ENCODE measurements at places on chromosomes 13 and 19.

- peak; percentile 81 for DNase-seq
These were observed 18.5 kb downstream of the LYPD3 start for GRCh38 chr19:43446746-43447489.

GRCh38 chr13:42327725-42328124 is 55.8 kb downstream of the AKAP11 start:
- DNase-seq: no peak

- no peak for DNase-seq
These were observed 26.4 kb upstream of the F7 start for GRCh38 chr13:113078902-113079780.

DNA sequence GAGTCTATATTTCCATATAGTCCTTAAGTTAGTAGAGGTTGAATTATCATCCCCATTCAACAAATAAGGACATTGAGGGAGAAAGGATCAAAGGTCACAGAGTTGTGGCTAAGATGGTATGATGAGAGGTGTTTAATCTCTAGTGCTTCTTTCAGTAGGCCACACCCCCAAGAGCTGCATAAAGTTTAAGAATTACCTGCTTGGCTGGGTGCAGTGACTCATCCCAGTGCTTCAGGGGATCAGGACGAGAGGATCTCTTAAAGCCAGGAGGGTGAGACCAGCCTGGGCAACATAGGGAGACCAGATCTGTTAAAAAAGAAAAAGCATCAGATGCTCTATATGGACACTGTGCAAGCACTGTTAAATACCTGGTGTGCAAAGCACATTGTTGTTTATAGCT is 560.0 kb upstream of the KLHL1 start:
- no peak for DNase-seq

DNA sequence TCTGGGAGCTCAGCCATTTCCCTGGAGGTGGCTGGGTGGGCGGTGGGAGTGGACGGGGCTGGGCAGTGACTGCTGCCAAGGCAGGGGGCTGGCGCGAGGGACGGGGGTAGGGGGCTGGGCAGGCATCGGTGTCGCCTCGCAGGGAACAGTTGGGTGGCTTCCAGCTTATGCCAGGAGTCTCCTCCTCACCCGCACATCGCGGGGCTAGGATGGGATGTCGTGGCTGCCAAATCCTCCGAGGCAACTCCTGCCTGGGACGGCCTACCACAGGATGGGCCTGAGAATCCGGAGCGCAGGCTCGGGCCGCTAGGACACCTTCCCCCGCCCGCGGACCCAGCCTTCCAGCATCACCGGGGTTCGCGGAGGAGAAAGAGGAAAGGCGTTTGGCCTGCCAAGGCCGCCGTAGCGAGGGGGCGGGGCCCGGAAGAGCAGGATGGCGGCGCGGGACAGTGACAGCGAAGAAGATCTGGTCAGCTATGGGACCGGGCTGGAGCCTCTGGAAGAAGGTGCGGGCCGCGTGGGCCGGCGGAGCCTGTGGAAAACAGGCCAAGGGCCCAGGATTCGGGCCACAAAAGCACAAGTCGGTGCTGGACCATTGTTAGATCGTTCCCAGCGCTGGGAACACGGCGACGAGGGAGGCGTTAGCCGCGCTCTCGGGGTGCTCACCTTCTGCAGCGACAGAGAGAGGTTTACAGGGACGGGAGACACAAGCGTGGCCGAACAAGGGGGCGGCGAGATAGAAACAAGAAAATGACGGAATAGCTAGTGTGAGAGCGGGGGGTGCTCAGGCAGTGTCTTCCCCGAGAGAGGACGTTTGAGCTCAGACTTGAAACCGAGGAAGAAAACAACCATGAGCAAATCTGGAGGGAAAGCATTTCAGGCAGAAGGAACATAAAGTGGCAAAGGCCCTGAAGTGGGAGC is at the start of gene GPATCH1:
GPATCH1 (plus strand) TSS at position 421 of the 921 bp plus-strand sequence; CDS start at position 434, 13 bp downstream.
- peak; percentile 95 for DNase-seq

GRCh38 chr19:46624958-46625661 is at the start of gene PTGIR:
TSS of gene PTGIR (minus strand) at chr19:46625089. CDS start at chr19:46624225, 864 bp downstream.
- DNase-seq: peak; percentile 59

DNA sequence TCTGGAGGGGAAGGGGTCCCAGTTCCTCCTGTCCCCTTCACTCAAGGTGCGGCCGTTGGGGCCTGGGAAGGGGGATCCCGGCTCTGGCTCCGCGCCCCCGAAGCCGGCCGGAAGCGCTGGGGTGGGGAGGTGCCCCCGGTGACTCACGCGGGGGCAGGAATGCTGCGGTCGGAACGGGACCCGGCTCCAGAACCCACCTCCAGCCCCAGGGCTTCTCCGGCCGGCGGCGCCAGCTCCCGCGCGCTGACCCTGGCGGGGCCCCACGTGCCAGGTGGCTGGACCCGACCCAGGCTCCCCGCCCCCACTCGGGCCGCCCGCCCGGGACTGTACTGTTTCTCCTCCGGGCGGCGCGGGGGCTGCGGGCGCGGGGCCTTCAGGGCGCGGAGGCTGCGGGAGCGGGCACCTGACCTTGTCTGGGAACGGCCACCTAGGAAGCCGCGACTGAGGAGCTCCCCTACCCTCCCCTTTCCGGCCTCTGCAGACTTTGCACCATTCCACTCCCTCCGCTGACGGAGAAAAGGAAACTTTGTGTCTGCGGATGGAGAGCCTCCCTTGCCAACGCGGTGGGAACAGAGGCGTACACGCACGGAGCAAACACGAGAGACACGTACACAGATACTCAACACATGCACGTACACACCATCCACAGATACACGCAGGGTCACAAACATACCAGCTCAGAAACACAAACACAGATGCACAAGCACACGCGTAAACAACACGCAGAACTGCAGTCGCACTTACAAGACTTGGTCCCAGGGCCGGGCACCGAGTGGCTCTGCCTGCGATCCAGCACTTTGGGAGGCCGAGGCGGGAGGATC is 7.2 kb downstream of the AXL start:
- peak; percentile 74 for DNase-seq

DNA sequence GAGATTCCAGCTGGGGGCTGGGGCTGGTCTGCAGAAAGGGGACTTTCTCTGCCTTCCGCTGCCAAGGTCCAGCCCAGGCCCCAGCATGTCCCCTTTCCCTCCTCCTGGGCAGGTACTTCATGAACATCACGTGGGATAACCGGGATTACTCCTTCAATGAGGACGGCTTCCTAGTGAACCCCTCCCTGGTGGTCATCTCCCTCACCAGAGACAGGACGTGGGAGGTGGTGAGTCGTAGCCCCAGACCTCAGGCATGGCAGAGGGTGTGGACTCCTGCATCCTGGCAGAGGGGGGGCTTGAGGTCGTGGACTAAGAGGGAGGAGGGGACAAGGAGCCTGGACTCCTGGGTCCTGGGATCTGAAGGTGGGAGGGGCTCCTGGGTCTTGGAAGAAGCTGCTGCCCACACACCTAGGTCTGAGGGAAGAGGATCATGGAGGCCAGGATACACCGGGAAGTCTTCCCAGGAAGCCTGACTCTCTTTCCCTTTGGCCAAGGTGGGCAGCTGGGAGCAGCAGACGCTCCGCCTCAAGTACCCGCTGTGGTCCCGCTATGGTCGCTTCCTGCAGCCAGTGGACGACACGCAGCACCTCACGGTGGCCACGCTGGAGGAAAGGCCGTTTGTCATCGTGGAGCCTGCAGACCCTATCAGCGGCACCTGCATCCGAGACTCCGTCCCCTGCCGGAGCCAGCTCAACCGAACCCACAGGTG is 20.6 kb downstream of the GRIN2D start:
- DNase-seq: no peak

DNA sequence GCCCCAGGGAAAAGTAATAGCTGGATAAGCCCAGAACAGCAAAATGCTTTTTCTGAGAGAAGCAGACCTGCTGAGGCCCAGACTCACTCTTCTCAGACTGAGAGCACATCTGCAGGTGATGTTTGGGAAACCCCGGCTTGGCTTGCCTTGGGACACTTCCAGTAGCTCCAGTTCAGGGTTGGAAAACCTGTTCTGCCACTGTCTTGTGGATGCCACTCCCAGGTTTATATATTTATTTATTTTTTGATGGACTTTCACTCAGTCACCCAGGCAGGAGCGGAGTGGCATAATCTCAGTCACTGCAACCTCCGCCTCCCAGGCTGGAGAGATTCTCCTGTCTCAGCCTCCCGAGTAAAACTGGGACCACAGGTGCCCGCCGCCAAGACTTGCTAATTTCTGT is 8.0 kb upstream of the SMARCA4 start:
- peak; percentile 89 for DNase-seq

- peak; percentile 41 for DNase-seq
These were observed 20.3 kb upstream of the GGACT start for GRCh38 chr13:100608906-100609305.

- DNase-seq: no peak
These were observed 3.0 kb upstream of the RINL start for GRCh38 chr19:38880882-38881609.

DNA sequence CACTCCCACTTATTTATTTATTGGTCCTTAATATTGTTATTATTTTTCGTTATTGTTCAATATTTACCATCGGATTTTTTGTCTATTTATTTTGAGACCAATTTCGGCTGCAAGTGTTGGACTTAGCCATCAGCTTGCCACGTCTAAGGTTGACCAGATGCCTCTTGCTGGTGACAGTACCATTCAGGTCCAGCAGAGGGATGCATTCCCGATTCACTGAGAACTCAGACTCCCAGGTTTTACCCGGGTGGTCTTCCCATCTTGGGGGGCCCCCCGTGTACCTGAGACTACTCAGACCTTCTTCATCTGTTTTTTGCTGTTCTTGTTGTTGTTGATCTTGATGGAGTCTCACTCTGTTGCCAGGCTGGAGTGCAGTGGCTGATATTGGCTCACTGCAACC is 1435.2 kb downstream of the UQCRFS1 start:
- no peak for DNase-seq

- DNase-seq: no peak
These were observed 88.8 kb downstream of the ARHGEF7 start for GRCh38 chr13:111203736-111204389.

GRCh38 chr19:18848878-18849661 is 17.3 kb downstream of the UPF1 start:
- peak; percentile 46 for DNase-seq

- no peak for DNase-seq
These were observed 15.4 kb upstream of the ESD start for GRCh38 chr13:46812301-46812797.

- DNase-seq: no peak
These were observed 137.8 kb upstream of the GJB6 start for GRCh38 chr13:20369886-20370361.

DNA sequence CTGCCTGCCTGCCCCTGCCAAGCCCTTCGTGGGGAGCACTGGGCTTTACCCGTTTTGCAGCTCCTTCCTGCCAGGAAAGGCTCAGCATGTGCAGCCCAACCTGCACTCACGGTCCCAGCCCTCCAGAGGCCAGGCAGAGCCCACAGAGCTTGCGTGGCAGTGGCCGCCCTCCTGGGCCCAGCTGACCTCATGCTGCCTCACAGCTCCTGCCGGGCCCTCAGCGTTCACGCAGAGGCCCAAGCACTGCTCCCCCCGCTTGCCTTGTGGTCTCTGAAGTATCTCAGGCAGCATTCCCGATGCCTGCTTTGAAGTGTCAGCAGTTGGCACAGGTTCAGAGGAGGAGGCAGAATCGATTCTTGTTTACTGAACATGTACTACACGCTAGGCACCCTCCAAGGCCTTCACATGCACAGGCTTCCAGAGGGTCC is 32.5 kb downstream of the CAPN12 start:
- DNase-seq: no peak

DNA sequence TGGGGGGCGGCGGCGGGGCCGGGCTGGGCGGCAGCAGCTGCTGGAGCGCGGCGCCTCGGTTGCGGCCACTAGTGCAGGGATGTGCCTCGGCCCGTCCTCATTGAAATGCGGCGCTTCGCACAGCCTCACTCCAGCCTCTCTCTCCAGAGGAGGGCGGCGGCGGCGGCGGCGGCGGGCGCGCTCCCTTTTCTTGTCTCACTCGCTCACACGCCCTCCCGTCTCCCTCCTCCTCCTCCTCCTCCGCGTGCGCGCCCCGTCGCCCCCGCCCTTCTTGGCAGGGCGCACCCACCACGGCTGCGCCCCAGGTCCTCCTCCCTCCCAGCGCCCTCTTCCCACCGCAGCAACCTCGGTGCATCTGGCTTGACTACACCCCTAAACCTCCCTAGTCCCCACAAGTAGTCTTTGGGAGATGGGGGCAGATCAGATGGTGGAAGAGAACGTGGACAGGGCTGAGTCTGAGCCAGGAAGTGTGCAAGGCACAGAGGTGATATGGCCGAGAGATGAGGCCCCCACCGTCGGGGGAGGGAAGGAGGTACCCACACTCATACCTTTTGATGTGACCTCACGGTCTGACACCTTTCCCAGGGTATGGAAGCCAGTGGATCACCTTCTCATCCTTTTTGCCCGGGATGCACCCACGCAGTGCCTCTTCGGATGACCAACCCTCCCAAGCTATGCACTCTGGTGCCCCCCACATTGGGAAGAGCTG is at the start of gene DCLK1:
DCLK1 (minus strand) TSS at position 161 of the 709 bp plus-strand sequence.
- peak; percentile 45 for DNase-seq

DNA sequence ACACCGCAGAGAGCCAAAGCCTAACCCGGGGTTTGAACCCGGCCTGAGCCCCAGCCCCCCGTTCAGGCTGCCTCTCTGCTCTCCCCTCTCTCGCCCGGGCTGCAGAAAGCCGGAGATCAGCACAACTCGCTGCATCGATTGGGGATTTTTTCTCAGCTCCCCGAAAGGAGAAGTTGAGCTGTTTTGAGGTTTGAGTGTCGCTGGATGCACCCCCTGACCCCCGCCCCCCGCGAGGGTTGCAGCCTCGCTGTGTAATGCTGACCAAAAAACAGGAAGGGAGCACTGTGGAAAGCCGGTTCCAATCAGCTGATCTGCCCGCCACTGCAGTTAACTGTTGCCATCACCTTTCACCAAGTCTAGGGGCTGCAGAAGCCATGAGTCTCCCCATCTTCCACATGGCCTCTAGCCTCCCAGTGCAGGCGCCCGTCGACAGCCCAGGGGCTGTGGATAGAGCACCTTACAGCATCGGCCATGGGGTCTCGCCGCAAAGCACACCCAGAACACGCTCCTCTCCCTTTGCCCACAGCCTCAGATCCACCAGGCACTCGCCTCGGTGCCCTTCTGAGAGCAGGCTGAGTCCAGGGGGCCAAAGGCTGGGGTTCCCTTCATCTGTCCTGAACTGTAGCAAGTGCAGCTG is 34.5 kb downstream of the MYO9B start:
- peak; percentile 53 for DNase-seq

DNA sequence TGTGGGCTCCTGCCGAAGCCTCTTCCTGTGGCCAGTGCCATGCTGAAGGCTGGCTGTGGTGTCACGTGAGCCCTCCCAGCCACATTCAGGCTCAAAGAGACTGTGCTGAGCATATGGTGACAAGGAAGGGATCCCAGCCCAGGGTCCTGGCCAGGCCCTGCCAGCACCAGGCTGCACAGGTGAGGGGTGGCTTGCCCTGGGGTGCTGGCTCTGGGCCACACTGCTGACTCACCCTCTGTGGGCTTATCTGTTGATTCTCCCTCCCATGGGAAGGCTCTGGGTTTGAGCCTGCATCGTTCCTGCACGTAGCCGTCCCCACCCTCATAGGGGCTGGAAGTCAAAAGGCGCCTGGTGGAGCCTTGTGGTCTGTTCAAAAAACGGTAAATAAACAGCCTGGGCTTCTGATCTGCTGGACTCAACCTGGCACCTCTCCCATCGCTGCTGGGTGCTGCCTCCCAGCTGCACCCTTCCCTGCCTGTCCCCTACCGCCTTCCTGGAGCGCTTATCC is 31.1 kb downstream of the DNM2 start:
- peak; percentile 95 for DNase-seq
